Central memory CD8-positive, alpha-beta T cell (primary cell): ENCODE measurements at places on chromosomes 1 and 21.
A peak's percentile ranks its signal among the peaks of the same experiment; 100 is the strongest.

DNA sequence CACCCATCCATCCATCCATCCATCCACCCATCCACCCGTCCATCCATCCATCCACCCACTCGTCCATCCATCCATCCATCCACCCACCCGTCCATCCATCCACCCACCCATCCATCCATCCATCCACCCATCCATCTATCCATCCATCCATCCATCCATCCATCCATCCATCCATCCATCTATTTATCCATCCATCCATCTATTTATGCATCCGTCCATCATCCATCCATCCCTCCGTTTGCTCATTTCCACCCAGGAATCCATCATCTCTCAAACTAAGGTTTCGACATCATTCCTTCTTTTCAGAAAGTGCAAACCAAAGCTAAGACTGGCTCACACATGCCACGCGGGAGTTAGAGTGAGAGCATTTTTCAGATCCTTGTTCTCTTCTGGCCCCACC is 52.8 kb upstream of the POFUT2 start:
- no peak for DNase-seq

DNA sequence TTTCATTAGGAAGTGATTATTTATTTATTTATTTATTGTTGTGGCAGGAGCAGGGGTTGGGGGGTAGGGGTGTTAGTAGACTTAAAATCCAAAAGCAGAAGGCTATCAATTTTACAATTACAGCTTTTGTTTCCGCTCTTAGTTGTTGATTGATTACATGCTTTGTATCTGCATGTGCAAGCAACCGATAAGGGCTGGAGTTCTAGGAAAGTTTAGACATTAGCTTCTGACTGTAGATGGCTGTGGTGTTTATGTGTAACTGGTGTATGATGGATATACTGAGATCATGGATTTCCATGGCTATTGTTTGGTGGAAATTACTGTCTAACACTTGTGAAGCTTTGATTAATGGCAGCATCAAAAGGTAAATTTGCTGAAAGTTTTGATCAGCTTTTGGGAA is 2.8 kb downstream of the ST6GALNAC5 start:
- DNase-seq, result no peak

DNA sequence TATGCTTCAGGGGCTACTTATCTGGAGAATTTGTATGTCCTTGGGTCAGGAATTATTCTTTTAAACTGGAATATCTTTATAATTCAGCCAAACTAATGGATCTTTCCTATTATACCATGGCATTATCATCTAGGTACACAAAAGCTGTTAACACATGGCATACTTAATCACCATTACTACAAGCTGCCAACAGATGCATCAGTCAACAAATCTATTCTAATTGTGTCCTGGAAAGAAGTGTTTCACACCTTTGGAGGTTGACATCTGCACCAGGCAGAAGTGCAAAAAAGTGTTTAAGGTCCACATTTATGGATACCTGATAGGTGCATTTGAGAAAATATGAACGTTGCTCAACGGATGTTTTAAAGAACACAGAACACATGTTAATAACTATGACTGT is 470.2 kb upstream of the ADGRL2 start:
- no peak for DNase-seq

GRCh38 chr1:9724706-9725476 is 73.4 kb downstream of the PIK3CD start:
- DNase-seq, result peak; percentile 55

- no peak for DNase-seq
Measured at GRCh38 chr21:42703965-42704364, 50.5 kb downstream of the PDE9A start.

GRCh38 chr1:160800142-160800541 is 4.2 kb downstream of the LY9 start:
- no peak for DNase-seq

- no peak for DNase-seq
Measured at GRCh38 chr1:7469255-7469938, 301.7 kb upstream of the VAMP3 start.

DNA sequence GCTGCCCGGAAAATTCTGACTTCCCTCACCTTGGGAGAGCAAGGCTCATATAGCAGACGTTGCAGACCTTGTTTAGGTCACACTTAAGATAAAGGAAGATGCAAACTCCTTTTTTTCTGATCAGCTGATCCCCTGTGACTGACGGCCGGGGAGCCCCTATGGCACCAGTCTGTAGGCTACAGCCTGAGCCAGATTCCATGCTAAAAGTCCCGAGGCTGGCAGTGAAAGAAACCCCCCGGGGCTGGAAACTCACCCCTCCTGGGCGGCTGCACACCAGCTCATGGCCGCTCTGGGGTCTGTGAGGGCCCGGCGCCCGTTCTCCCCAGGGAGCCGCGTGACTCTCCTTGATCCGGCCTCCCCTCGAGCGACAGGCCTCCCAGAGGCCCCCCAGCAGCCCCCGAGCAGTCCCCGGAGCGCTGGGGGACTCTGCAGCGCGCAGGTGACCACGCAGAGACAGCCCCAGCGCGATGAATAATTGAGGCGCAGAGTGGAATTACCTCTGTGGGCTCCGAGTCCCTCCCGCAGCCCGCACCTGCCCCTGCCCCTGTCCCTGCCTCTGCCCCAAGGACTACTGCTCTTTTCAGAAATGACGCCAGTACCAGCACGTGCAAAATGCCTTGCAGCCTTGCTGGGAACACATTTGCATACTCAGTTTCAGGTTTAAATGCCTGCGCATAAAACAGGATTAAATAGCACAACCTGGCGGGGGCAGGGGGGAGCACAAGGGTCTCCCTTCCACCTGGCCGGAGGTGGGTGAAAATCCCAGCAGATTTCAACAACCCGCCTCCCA is 62.6 kb upstream of the CLDN14 start:
- no peak for DNase-seq

- no peak for DNase-seq
Measured at GRCh38 chr1:190170321-190170720, 307.3 kb downstream of the BRINP3 start.

DNA sequence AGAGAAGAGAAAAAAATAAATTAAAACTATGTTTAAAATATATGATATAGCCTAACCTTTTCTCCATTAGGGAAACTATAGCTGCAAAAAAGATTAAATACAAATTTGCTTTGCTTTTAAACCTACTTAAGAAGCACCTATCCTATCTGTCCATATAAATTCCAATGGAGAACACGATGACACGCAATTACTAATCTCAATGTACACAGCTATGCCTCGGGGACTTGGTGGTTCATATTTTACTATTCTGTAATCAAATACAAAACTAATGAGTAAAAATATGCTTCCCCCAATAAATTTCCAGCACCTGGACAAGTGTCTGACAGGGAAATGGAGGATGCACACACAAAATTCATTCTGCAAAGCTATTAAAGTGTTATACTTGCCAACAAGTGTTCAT is 386.4 kb downstream of the LMO4 start:
- DNase-seq, result no peak

DNA sequence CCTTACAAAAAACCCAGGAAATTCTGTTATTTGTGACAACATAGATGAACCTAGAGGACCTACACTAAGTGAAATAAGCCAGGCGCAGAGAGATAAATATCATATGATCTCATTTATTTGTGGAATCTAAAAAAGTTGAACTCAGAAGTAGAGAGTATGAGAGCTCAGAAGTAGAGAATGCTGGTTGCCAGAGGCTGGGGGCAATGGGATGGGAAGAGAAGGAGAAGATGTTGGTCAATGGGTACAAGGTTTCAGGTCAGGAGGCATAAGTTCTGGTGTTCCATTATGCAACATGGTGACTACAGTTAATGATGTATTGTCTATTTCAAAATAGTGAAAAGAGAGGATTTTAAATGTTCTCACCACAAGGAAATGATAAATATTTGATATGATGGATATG is 259.1 kb upstream of the POU3F1 start:
- no peak for DNase-seq

GRCh38 chr1:40531381-40532061 is at the start of gene ZNF684:
ZNF684 (plus strand) TSS chr1:40531637; CDS start chr1:40533167, 1,530 bp downstream.
- peak; percentile 54 for DNase-seq

DNA sequence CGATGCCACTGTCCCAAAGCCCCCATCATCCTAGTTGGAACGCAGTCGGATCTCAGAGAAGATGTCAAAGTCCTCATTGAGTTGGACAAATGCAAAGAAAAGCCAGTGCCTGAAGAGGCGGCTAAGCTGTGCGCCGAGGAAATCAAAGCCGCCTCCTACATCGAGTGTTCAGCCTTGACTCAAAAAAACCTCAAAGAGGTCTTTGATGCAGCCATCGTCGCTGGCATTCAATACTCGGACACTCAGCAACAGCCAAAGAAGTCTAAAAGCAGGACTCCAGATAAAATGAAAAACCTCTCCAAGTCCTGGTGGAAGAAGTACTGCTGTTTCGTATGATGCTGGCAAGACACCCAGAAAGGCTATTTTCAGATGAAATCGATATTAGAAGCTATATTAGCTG is 8.1 kb downstream of the RHOU start:
- no peak for DNase-seq

GRCh38 chr1:11918799-11919519 is 7.3 kb downstream of the KIAA2013 start:
- no peak for DNase-seq

DNA sequence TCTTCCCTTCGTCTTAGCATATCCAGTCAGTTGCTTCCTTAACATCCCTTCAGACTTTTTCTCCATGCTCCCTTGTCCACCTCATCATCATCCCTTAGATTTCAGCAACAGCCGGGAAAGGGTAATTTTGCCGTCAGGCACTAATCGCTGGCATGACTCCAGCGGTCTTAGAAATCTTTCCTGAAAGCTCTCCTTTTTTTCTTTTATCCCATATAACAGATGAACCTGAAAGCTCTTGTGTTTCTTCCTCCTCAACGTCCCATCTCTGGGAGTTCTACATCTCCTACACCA is 10.4 kb upstream of the BOLA1 start:
- DNase-seq, result no peak

DNA sequence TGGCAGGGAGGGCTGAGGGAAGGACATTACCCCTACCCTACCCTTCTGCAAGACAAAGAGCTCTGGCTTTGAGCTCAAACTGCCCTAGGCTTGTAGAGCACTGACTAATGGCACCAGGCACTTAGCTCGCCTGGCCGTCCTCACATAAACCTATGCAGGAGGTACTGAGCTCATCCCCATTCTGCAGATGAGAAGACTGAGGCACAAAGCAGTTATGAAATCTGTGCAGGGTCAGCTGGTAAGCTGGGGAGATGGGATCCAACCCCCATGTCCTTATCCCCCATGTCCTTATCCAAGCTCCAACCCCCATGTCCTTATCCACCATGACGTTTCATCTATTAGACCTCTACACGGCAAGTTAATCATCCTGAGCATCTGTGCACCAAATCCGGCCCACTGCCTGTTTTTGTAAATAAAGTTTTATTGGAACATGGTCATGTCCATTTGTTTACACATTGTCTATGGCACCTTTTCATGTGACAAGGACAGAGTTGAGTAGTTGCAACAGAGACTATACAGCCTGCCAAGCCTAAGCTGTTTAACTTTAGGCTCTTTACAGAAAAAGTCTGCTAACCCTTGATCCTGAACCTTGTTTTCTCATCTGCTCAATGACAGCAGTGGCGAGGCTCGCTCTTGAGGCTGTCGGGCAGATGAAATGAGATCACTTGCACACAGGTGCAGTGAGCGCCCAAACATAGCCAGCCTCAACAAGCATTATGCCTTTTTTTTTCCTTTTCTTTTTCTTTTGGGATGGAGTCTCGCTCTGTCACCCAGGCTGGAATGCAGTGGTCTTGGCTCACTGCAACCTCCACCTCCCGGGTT is 86.8 kb downstream of the FBXO2 start:
- no peak for DNase-seq

- DNase-seq, result no peak
Measured at GRCh38 chr1:153774780-153775457, at the start of gene SLC27A3. SLC27A3 (plus strand) TSS chr1:153775407; CDS start chr1:153775498, 91 bp downstream.

DNA sequence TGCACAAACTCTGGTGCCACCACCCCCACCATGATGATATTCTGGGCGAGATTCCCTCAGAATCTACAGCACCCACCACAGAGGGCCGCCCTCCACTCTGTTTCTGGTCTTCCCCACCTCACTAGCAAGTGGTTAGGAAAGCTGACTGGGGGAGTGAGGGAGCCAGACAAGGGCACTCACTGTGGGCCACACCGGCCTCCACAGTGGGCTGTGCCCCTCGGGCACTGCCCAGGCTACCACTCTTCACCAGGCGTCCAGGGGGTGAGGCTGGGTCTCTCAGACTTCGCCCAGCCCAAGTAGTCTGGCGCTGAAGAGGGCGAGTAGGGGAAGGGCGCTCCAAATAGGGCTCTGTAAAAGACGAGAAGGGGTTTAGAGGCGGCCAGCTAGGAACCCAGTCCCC is 11.2 kb upstream of the GATAD2B start:
- no peak for DNase-seq

GRCh38 chr21:41669533-41669830 is 97.4 kb downstream of the RIPK4 start:
- DNase-seq, result no peak

- no peak for DNase-seq
Measured at GRCh38 chr1:246338546-246338945, 168.5 kb downstream of the SMYD3 start.

DNA sequence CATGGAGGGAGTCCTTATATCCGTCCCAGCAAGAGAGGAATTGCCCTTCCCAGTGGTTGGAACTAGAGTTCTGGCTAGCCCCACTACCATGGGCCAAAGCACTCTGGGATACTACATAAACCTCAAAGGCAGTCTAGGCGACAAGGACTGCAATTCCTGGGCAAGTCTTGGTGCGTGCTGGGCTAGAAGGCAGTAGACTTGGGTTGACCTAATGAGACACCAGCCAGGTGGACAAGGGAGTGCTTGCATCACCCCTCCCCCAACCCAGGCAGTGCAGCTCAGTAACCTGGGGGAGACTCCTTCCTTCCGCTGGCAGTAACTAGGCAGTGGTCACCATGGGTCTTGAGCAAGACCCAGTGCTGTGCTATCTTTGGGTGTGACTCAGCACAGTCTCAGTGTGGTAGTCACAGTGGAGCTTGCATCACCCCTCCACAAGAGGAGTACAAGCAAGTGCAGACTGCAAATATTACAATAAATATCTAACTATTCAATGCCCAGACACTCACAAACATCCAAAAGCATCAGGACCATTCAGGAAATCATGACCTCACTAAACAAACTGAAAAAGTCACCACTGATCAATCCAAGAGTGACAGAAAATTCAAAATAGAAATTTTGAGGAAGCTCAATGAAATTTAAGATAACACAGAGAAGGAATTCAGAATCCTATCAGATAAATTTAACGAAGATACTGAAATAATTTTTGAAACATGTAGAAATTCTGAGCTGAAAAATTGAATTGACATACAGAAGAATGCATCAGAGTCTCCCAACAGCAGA is 84.7 kb upstream of the LYPLAL1 start:
- DNase-seq, result no peak

DNA sequence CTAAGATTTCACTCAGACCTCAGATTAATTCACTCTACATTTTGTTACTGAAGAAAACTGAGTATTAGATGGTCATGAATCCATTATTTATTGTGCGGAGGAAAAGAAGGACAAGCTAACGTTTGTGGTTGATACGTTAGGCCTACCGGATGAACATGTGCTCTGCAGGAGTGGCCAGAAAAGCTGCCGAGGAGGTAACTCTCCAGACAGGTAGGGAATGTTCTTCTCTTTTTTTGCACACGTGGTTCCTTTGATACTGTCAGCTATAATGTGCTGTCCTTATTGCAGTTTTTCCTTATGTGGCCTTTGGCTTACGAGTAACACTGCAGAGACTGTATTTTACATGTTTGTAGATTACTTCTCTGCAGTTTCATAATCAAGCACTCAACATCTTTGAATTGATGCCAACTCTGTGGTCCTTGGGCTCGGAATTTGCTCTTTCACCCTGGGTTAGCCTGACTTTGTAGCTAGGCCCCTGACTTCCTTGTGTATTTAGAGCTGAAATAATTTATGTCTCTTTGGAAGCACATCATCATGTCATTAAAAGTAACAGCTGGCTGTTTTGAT is 13.6 kb downstream of the MTR start:
- DNase-seq, result no peak

- DNase-seq, result no peak
Measured at GRCh38 chr1:162639718-162640117, 7.5 kb downstream of the DDR2 start.
